ENCODE measurements at places on chromosomes 1 and 21.

DNA sequence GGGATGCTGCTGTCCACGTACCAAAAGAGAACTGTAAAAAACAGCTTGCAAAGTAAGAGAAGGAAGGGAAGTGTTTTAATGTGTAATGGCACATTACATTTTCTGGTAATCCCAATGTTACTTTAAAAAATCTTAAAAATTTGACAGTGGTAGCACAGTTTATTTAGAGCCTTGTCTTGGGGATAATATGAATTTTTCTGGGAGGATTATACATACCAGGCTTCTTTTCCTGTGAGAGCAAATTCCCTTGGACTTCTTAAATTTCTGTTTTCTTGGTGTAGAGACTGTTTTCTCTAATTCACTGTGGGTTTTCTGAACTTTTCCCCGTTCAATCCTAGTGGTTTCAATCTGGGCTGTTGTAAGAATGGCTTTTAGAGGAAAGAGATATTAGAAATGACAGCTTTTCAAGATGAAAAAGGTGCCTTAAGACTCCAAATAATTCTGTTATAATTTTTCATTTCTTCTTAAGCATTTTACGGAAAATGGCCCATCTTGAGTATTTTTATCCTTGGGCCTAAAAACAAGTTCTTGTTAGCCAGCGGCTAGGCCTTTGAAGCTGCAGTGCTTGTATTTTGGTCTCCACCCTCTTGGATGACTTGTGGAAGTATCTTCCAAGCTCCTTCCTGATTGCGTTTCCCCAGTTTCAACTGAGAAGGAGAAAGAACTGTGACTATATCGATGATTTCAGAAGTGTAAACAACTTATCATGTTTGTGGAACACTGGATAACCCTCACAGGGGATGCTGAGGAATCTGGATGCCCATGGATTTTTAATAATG is 70.0 kb downstream of the LEPR start:
- DNase-seq: no peak

- peak; percentile 38 for DNase-seq
These were observed 18.3 kb upstream of the HDAC1 start for GRCh38 chr1:32273391-32274208.

DNA sequence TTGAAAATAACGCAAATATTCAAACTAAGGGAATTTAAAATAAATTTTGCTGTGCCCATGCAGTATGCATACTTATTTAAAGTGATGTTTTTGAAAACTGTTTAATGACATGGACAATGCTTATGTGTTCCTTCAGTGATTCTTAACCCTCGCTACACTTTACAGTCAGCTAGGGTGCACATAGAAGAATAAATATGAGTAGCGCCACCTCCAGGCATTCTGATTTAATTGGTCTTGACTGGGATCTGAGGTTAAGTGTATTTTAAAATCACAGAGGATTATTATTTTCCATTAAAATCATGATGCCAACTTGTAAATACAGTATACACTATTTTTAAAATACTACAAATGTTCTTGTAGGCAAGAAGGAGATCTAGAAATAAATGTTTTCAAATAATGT is 373.5 kb upstream of the ADGRL4 start:
- no peak for DNase-seq

- no peak for DNase-seq
These were observed 65.7 kb upstream of the MORC3 start for GRCh38 chr21:36254106-36254941.

GRCh38 chr1:167879508-167879907 is 34.4 kb downstream of the ADCY10 start:
- DNase-seq: no peak

DNA sequence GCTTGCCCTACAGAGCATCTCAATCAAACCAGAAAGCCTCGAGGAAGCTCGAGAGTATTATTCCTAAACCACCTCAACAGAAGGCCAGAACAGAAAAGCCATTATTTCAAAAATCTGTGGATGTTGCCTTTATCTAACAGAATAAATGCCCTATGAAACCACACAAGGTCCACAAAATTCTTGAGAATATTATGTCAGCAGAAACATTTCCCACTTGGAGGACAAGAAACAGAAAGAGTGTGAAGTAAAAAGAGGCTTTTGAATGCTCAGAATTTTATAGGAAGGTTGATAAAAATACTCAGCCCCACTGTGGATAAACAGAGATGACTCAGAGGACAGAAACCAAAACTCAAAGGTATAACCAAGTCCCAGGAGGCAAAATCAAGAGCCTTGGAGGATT is 146.4 kb upstream of the LRRC7 start:
- no peak for DNase-seq

- DNase-seq: no peak
These were observed 1.1 kb downstream of the WNT3A start for GRCh38 chr1:228007801-228008341.

GRCh38 chr1:42981255-42981805 is 22.7 kb upstream of the SLC2A1 start:
- no peak for DNase-seq

DNA sequence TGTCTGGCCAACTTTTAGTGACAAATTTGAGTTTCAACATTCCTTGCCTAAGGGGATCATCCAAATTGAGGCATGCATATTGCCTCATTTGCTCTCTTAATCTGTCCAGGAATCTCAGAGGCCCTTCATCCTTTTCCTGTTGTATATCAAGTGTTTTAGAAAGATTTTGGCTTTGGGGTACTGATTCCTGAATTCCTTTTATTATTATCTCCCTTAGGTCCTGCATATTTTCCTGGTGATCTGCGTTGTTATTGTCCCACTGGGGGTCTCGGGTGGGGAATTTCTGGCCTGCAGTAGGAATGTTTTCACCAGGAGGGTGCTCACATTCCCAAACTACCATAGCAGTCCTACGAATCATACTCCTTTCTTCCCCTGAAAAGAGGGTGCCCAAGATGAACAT is 4.4 kb upstream of the AADACL3 start:
- no peak for DNase-seq

GRCh38 chr1:233389893-233390292 is 62.4 kb downstream of the MAP3K21 start:
- no peak for DNase-seq

DNA sequence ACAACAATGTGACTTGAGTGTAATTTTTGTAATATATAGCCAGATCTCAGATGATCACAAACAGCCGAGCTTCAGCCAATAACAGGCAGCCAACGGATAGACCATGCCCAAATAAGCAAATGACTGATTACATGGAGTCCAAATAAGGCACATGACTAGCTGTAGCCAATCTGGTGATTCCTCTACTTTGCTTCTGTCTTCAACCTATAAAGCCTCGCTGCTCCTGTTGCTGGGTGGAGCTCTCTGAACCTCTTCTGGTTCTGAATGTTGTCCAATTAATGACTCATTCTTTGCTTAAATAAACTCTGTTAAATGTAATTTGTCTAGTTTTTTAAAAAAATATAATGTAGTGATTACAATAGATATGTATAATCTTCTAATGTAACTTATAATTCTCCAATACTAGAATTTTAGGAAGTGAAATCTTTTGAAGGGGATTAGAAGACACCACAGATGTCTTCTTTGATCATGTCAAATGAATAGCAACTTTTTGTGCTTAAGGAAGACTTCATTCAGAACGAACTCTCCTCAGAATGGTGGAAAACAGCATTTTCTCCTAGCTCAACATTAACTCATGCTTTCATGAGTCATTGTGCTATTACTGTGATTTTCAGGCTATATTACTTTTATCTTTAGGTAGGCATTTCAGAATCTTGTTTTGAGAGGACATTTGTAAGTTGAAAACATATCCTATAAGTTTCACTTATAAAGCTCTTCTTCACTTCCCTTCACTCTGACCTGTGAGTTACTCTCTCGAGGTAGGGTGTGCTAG is 857.8 kb upstream of the B3GALT2 start:
- no peak for DNase-seq

DNA sequence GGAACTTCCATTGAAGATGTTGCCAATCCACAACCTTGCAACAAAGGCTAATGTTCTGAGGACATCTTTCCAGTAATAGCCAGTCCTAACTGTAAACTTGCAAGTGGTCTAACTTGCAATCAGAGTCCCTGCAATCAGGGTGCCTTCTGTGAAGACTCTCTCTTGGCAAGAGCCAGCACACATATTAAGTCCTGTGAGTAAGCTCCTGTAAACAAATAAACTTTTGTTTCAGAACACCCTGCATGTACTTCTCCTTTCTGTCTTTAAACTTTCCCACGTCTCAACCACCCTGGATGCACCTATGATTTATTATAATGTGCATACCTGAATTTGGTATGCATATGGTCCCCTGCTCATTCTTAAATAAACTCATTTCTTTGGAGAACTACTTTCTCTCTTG is 9.1 kb downstream of the GBP7 start:
- DNase-seq: no peak

DNA sequence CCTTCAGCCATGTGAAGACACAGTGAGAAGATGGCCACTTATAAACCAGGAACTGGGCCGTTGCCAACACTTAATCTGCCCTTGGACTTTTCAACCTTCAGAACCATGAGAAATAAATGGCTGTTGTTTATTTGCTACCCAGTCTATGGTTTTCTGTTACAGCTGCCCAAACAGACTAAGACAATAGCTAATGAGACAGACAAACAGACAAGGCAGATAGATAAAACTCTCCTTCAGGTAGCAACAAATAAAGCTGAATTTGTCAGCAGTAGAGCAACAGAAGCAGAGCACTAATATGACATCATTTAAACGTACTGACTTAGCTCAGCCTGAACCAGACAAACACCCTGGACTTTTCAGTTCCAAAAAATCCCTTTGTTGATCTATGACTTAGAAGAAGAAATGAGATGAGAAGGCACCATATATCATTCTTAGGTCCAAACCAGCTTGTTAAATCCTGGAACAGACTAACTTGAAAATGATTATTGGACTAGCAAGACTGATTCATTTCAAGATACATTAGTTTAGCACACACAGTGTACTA is 27.0 kb downstream of the ZZZ3 start:
- no peak for DNase-seq

GRCh38 chr1:228149406-228150119 is at the start of gene GJC2:
GJC2 (plus strand) TSS chr1:228149930; CDS start chr1:228157759, 7,829 bp downstream.
- DNase-seq: peak; percentile 79

DNA sequence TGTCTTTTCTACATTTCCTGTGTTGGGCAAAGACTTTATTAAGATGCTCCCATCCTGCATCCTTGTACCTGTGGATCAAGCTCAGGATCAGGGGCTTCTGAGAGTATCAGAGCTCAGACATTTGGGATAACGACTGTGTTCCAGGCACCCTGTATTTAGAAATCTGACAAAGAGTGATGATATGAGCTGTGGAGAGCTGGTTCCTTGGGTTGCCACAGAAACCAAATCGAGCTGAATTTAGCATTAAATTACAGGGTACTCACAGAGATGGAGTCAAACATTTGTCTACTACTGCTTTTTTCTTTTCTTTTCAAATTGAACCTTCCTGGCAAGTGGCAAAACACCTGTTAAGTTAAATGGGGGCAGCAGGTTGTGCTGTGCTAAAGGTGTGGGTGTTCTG is 110.6 kb downstream of the XCL2 start:
- no peak for DNase-seq

GRCh38 chr1:61358770-61359455 is 276.6 kb downstream of the NFIA start:
- DNase-seq: no peak

All from K562 (cell line).